Foreskin melanocyte (primary cell): ENCODE measurements at places on chromosomes 5 and 9.
A peak's percentile ranks its signal among the peaks of the same experiment; 100 is the strongest.

GRCh38 chr5:134183481-134183880 lies 6.7 kb upstream of the SKP1 start:
- DNase-seq = no peak

GRCh38 chr9:131982671-131983239 lies 96.9 kb downstream of the MED27 start:
- DNase-seq = no peak

DNA sequence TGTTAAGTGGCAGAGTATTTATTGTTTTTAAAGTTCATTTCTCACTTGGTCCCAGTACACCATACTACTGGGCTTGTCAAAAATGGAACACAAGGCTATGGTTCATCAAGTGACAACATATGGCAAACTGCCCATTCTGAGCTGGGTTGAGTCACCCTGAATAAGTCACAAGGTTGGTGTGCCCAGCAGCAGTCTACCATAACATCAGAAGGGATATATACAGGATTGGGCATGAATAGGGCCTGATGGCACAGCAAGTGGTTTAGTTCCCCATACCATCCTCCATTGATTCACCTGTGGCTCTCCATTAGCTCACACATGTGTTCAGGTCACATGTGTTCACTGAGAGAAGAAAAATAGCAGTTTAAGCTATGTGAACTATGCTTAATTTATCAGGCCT lies 249.8 kb upstream of the PRDM9 start:
- DNase-seq = no peak

- DNase-seq = peak; percentile 65
These were observed 21.0 kb downstream of the RUSC2 start for GRCh38 chr9:35510754-35511428.

DNA sequence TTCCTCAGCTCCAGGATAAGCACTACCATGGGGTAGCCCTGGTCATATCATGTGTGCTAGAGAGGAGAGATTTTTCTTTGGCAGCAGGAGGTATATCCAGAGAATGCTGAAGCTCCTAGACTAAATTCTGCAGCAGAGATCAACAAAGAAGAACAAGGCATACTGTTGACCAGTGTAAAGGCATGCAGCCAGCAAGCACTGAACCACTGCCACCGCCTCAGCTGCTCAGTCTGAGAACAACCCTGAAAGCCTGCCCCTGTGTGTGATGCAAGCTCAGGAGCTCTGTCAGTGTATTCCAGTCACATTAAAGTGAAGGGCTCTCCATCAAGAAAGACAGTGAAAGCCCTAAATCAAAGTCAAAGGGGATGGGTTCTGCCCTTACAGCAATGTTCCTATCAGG lies 439.5 kb upstream of the CD180 start:
- DNase-seq = no peak

DNA sequence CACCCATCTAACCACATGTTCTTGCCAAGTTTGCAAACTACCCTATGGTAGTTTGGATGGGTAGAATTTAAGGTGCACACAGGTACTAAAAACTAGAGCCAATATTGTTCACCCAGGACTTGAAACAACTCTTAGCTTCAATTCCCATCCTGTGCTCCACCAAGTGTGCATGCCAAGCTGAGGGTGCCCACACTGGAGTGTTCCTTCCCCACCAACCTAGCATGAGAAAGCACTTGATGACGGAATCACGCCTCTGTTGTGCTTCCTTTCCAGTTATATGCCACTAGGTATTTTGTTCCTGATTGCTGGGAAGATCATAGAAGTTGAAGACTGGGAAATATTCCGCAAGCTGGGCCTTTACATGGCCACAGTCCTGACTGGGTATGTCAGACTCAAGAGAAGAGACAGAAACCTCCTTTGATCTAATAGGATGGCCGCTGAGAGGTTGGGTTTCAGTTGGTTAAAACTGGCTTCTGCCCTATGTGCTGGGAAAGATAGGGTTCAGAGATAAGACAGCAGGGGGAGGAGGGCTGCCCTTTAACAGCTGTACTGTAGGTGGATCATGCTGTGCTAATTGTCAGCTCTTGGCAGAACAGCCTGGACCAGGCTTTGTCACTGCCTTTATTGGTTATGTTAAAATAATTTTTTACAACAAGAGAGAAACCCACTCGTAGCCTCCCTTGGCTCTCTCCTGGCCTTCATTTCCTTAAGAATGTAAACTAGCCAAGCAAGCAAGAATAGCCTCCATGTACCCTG lies 83.5 kb downstream of the SLC1A1 start:
- no peak for DNase-seq

DNA sequence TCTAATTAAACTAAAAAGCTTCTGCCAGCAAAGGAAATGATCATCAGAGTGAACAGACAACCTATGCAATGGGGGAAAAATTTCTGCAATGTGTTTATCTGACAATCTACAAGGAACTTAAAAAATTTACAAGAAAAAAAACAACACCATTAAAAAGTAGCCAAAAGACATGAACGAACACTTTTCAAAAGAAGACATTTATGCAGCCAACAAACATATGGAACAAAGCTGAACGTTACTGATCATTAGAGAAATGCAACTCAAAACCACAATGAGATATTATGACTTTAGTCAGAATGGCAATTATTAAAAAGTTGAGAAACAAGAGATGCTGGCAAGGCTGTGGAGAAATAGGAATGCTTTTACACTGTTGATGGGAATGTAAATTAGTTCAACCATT lies 530.4 kb upstream of the DAB2 start:
- no peak for DNase-seq

DNA sequence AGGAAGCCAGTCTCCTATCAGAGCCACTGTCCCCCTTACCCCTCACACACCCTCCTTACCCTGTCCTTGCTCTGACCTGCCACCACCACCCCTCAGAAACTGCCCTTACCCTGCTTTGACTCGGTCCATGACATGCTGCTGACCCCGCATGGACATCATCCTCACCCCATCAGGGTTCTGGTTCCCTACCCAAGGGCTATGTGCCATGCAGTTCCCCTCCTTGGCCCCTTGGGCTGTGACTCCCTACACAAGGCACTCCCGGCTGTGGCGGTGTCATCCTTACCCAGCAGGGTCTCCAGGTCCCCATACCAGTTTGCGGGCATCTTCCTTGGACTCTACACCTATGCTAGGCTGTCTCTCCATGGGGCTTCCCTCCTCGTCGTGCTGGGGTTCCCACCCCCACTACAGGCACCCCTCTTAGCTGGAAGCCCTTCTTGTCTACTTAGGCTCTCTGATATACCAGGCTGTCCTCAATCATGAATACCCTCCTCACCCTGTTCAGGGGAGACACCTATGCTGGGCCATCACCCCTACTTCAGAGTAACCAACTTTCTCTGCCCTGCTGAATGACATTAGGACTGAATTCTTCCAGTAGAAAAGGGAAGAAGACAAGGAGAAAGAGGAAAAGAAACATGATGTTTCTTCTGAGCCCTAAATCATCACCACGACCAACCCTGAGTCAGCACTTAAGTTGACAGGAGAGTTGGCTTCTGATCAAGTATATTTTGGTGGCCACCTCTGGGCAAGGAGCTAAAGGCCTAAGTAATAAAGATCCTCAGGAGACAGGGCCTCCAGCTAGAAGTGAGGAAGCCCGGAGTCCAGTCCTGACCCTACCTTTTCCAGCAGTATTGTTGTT lies 115.2 kb downstream of the GCNT1 start:
- DNase-seq = no peak

DNA sequence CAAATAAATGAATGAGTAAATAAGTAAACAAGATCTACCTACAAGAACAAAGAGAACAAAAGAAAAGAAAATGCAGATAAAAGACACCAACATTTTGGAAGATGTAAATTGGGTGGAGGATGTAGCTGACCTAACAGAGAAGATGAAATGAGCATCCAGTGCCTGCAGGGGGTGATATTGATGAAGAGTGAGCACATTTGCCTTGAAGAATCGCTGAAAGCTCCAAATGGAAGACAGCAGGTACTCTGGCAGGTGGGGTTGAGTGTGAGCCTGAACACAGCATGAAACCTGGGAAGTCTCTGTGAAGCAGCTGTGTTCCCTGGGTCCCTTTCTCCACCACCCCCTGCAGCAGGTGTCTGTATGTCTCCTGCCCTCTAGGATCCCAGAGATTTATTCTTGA lies 125.6 kb downstream of the NXNL2 start:
- DNase-seq = no peak

GRCh38 chr9:135968083-135968476 lies 6.9 kb upstream of the UBAC1 start:
- DNase-seq = no peak

- DNase-seq = no peak
These were observed 37.2 kb downstream of the TRIM36 start for GRCh38 chr5:115132465-115132864.

DNA sequence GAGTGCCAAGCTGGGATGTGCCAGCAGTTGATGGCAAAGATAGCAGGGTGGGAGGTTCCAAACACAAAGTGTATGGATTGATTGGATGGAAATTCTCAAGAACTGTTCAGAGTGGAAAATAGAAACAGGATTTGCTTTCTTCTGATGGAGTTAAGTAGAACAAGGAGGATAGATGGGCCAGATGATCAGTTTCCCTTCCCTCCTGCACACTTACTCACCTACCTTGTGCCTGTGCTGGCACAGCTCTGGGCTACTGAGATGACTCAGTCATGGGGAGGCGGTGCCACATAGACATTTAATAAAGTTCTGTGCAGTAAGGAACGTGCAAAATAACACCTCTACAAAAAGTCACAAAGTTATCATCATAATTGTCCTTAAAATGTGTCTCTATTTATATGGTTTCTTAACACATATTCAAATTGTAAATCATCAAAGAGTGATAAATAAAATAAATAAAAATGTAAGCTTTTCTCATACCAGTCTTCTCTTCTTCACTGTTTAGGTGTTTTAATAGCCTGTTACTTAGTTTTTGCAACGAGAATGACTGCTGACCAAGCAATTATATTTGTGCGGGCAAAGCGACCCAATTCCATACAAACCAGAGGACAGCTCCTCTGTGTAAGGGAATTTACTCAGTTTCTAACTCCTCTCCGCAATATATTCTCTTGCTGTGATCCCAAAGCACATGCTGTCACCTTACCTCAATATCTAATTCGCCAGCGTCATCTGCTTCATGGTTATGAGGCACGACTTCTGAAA lies 12.7 kb downstream of the PTPDC1 start:
- DNase-seq = no peak

DNA sequence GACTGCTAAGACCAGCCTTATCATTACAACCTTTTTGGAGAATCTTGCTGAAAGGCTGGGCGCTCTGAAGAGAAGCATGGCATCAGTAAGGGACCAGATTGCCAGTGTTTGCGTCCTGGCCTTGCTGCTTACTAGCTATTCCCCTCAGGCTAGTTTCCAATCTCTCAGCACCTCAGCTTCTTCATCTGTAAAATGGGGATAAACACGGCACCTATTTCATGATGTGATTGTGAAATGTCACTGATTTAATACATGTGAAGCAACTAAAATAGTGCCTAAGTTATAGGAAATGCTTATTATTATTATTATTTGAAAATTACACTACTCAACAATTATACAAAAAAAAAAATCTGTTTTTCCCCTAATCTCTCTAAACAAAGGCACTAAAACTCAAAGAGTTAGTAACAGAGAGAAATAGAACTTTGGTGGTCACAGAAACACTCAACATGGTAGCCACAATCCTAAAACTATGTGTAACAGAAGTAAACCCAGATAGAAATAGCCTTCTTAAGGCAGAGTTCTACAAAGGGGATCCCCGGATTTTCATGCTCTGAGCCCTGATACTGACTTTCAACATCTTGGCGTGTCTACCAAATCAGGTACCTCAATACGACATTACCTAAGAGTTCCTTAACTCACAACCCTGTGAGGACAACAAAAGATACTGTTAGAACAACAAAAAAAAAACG lies 62.0 kb downstream of the ENC1 start:
- no peak for DNase-seq

- DNase-seq = no peak
These were observed 137.1 kb upstream of the TMEM161B start for GRCh38 chr5:88405783-88406182.

- no peak for DNase-seq
These were observed 29.3 kb upstream of the CLPTM1L start for GRCh38 chr5:1374030-1374678.

GRCh38 chr5:78811866-78812265 lies 163.3 kb upstream of the LHFPL2 start:
- no peak for DNase-seq

GRCh38 chr5:1489754-1490153 lies 34.0 kb downstream of the LPCAT1 start:
- DNase-seq = no peak

DNA sequence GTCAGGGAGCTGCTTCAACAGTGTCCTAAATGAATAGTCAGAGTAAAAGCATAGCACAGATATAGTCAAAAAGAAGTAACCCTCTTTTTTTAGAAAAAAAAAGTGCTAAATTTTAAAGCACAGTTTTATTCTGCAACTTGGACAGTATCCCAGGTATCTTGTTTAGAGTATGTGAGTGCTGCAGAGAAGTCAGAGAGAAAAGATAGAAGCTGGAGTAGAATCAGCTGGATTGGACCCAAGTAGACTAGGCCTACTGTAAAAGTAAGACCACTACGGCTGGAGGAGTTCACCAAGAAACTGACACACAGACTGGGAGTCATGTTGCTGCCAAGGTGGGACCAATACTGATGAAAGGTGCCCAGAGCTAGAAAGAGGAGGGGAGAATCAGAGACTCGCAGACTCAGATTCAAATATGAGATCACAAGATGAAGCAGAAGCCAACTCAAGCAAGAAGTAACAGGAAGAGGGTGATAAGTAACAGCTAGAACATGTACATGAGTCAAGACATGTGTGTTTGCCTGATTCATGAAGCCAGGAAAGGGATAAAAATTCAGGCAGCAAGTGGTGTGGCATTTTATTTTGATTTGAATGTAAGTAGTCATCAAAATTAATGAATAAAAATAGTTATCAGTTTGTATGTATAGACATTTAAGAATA lies 25.6 kb upstream of the TUSC1 start:
- DNase-seq = no peak

DNA sequence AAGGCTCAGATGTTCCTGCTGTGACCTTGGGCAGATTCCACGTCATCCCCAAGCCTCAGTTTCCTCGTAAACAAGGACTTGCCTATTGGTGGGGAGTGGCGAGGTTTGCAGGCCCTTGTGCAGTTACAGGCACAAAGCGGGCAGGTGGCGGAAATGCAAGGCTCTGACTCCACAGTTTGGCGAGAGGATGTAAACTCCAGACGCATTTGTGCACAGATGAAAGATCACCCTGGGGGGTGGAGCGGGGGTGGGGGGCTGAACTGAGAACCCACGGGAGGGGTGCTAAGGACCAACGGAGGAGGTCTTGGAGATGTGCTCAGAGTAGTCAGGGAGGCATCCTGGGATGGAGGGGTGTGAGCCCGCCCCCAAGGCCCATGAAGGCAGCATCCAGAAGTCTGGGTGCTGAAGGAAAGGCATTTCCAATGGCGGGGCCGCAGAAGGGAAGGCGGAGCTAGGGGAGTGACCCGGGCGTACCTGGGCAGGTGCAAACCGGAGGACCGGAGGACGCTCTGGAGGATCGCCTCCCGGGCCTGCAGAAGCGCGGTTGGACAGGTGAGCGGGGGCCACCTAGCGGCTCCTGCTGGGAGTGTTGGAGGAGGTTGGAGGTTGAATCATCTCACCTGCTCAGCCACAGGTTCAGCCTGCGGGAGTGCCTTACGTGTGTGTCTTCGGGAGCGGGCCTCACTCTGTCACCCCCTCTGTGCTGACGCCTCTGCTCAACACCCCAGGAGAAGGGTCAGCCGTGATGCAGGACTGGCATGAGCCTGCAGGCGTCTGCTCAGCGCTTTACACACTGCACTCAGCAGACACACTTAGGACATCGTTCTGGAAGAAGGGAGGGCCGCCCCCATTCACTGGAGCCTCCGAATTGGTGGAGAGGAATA lies 1.9 kb upstream of the FIBCD1 start:
- DNase-seq = no peak
